ENCODE measurements at places on chromosomes 13 and 19.
A peak's percentile ranks its signal among the peaks of the same experiment; 100 is the strongest.

DNA sequence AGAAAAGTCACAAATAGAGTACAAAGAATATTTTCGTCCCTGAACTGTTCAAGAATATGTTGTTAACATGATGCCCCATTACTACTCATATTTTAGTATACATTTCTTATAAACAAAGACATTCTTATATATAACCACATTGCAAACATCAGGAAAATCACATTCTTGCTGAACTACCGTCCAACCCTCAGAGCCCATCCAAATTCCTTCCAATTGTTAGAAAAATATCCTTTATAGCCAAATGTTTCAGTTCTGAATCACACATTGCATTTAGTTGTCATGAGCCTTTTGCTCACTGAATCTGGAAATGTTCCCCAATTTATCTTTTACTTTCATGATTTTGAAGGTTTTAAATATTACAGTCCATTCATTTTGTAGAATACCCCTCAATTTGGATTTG is 467.8 kb upstream of the ARGLU1 start:
- DNase-seq: peak; percentile 4

- DNase-seq: no peak
Measured at GRCh38 chr13:83815598-83815997, 66.7 kb downstream of the SLITRK1 start.

GRCh38 chr19:45638930-45639729 is at the start of gene EML2:
Gene EML2 (minus strand): TSS chr19:45639397. CDS start chr19:45639376, 21 bp downstream.
- peak; percentile 49 for DNase-seq

GRCh38 chr13:54078271-54078870 is 1049.8 kb downstream of the OLFM4 start:
- DNase-seq: no peak

GRCh38 chr13:46010148-46010547 is 42.4 kb downstream of the ZC3H13 start:
- peak; percentile 25 for DNase-seq

GRCh38 chr13:33634546-33634982 is 183.4 kb upstream of the RFC3 start:
- no peak for DNase-seq

DNA sequence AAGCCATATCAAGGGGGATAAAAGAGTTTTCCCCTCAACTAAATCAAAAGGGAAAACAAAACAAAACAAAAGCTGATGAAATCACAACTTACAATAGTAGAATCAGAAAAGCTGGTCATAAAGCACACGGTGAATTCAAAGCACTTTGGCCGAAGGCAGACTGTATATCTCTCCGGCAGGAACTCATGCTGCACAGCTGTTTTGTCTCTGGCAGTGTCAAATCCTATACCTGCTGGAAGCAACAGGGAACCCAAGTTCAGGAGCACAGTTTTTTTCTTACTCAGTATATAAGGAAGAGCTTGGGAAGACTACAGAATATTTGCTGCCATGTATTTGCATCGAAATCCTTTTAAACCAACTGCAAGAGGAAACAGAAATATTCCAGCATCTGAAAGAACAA is 213.7 kb downstream of the RFC3 start:
- no peak for DNase-seq

DNA sequence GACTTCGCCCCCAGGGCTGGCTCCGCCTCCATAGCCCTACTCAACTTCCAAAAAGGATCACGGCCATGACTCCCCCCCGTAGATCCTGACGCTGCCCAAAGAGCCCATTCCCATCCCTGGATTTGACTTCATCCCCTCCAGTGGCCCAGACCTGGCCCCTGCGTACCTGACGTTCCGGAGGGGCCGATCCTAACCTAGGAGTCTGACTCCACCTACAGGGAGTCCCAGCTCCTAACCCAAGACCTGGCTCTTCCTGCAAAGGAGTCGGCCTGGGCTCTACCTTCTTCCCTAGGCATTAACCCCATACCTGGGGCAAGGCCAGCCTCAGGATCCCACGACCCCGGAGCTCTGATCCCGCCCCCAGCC is 10.8 kb downstream of the STAP2 start:
- no peak for DNase-seq

GRCh38 chr13:76965759-76966421 is 17.6 kb downstream of the ACOD1 start:
- DNase-seq: peak; percentile 73

DNA sequence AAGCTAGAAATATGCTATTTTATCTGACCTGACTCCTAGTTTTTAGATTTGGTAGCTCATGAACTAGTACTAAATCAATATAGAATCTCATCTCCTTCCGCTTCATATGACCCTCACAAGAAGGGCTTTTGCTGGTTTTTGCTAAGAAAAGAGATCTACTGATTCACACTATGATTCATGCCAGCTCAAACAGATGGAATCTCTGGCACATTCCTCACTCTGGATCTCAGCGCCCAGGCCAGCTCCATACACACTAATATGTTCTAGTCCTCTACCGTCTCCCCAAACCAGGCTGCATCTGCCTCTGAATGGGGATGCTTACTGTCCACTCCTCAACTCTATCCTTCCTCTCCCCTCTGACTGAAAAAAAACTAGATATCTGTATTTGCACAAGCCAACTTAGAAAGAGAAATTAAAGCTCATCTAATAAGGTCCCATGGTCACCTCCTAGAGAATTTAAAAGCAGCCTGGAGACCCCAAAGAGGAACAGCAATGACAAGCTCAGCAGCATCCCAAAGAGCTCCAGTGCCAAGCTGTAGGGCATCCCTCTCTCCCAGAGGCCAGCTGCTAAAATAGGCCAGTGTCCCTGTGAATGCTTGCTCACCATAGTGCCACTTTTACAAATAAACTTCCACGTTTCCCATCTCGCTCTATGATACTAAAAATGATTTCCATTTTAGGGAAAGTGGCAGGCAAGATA is 74.9 kb downstream of the LHFPL6 start:
- DNase-seq: peak; percentile 98

GRCh38 chr19:47619763-47620162 is 10.8 kb downstream of the BICRA start:
- DNase-seq: no peak

DNA sequence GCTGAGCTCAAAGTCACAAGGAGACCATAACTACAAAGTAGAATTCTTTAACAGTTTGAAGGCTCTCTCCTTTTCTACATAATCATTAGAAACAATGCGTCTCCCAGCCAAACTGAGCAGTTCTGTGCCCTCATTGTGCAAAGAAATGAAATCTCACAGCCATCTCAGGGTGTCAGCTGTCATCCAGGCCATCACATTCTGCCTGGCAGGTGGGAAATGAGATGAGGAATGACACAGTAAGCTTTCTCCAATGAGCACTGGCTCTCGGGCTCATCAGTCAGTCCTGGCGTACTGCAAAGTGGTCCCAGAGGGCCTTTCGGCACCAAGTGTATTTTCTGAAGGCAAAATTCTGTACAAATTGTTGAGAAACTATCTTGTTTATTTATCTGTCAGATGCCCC is 306.5 kb downstream of the KCTD12 start:
- no peak for DNase-seq

DNA sequence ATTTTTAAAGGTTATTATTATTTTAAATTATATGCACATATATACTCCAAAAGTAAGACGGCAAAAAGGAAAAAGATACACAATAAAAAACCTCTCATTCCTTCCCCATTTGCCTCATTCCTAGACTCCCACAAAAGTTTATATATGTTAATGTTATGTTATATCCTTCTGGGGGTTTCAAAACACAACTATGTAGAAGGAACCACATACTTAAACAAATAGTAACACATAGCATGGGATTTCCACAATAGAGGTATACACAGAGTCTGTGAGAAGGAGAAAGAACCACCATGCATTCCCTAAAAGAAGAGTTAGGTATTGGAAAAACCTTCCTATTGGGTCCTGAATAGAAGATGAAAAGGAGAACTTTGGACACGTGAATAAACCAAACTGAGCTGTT is 9.1 kb downstream of the PDS5B start:
- DNase-seq: no peak

- peak; percentile 19 for DNase-seq
Measured at GRCh38 chr19:6677883-6678689, 8.1 kb upstream of the TNFSF14 start.
